ENCODE measurements at places on chromosomes 5 and 9.
A peak's percentile ranks its signal among the peaks of the same experiment; 100 is the strongest.

GRCh38 chr5:35229076-35230037 is 930 bp downstream of the PRLR start:
- no peak for DNase-seq

DNA sequence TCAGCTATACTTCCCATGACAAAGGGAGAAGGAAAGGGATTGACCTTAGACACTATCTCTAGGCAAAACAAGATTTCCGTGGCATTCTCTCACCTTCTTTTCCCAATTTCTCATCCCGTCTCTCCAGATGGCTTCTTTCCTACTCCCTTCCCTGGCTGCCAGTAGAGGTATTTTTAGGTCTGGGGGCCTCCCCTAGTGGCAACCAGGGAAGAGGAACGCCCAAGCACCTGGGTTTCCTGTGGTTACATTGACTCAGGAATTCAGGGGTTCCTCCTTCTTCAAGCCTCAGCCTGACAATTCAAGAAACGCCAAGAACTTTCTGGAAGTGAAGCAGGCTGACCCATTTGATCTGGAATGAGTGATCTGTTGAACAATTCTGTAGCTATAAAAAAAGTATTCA is 111.5 kb upstream of the OSMR start:
- no peak for DNase-seq

GRCh38 chr9:16688814-16689213 is 181.7 kb downstream of the BNC2 start:
- DNase-seq, result no peak

- DNase-seq, result no peak
These were observed 115.0 kb upstream of the CACNA1B start for GRCh38 chr9:137762414-137763061.

DNA sequence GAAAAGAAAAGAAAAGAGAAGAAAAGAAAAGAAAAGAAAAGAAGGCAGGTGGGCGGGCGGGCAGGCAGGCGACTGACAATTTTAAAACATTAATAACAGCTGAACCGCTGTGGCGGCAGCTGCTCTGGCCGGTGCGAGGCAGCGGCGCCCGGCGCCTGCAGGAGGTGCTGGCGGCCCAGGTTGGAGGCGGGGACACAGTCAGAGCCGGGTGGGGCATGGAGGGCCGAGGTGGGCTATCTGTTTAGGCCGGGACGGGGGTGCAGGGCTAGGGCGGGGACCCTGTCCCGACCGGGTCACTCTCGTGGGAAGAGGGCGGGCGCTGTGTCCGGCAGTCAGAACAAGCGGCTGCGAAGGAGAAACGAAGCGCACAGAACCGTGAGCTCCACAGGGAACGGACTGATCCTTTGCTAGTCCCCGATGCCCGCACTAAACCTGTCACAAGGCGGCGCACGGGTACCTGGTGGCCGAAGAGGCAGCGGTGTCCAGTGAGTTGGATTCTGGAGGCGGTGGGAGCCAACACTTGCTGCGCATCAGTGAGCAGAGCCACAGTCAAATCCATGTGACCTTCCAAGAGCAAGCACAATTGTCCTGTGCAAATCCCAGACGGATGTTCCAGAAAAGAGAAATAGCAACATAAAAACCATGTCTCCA is 13.6 kb upstream of the ALDOB start:
- peak; percentile 60 for DNase-seq

DNA sequence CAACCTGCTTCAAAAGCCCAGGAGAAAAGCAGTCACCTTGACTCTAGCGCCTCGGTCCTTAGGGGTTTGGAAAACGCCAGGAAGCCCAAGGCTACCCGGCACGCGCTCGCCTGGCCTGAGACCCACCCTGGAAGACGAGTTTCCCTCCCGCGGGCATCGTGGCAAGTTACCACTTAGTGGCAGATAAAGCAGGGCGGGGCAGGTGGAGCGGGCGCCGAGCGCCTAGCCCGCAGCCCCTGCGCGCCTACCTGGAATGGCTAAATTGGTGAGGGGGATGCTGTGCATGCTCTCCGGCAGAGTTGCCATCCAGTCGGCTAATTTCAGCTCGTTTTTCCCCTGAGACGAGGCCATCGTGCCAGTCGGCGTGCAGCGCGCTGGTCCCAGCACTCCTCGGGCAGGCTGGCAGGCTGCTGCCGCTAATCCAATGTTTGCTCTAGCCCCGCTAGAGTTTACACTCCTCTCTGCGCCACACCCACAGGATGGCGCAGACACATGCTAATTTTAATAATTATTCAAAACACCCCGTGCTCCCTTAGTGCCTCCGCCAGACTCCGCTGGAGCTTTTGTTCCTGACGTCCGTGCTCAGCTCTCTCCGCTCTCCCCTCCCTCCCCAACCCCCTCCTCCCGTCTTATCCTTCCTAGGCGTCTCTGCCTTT is at the start of gene PLCXD3:
TSS of gene PLCXD3 (minus strand) at position 426 of the 656 bp plus-strand sequence. CDS start at position 351, 75 bp downstream.
- no peak for DNase-seq

- no peak for DNase-seq
These were observed 10.7 kb downstream of the GAPT start for GRCh38 chr5:58501778-58502417.

DNA sequence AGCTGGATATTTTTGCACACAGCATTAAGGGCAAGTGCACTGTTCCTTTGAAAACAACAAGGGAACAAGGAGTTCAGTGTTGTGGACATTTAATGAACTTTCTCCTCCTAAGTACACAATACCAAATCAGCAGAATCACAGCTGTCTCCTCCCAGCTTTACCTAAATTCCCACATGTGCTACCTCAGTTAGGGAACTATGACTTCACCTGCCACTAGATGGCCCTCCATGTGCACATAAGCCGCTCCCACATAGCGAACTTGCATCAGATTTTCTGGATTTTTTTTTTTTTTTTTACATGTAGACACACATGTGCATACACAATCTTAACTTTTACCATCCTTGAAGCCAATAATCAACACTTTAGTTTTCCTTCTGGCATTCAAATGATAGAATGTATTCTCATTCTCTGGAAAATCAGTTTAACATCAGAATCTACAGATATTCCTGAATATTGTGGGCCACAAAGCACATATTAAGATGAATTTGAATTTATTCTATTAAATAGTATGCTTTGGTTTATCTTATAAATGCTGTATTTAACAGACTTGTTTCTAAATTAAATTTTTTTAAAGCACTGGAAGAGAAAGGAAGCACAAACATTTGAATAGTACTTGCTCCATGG is 123.6 kb downstream of the PALM2AKAP2 start:
- DNase-seq, result peak; percentile 57

- no peak for DNase-seq
These were observed 331.9 kb downstream of the SPOCK1 start for GRCh38 chr5:137167187-137167586.

DNA sequence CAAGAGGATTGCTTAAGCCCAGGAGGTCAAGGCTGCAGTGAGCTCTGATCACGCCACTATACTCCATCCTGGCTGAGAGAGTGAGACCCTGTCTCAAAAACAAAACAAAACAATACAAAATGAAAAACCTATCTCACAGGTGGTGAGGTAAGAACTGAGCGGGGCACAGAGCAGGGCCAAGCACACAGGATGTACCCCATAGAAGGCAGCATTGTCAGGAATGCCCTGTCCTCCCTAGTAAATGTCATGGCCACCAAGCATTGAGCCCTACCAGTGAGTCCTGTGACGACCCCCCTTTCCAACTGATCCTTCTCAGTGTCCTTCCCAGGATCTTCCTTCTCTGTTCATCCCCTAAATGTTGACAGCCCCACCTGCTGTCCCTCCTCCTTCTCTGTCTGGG is 44.6 kb upstream of the ALDH1B1 start:
- DNase-seq, result no peak

- DNase-seq, result no peak
These were observed 332.4 kb upstream of the EFNA5 start for GRCh38 chr5:108003178-108003577.

DNA sequence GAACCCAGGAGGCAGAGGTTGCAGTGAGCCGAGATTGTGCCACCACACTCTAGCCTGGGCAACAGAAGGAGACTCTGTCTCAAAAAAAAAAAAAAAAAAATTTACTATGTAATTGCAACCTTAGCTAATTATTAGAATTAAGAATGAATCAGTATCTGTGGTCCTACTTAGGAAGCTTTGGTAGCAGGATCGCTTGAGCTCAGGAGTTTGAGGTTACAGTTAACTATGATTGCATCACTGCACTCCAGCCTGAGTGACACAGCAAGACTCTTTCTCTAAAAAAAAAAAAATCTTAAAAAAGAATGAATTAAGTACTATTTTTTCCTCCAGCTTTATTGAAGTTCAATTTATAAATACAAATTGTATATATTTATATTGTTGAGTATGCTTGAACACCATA is 16.7 kb downstream of the NDUFAF2 start:
- DNase-seq, result no peak

GRCh38 chr9:33017283-33018041 is 7.6 kb upstream of the DNAJA1 start:
- DNase-seq, result no peak

DNA sequence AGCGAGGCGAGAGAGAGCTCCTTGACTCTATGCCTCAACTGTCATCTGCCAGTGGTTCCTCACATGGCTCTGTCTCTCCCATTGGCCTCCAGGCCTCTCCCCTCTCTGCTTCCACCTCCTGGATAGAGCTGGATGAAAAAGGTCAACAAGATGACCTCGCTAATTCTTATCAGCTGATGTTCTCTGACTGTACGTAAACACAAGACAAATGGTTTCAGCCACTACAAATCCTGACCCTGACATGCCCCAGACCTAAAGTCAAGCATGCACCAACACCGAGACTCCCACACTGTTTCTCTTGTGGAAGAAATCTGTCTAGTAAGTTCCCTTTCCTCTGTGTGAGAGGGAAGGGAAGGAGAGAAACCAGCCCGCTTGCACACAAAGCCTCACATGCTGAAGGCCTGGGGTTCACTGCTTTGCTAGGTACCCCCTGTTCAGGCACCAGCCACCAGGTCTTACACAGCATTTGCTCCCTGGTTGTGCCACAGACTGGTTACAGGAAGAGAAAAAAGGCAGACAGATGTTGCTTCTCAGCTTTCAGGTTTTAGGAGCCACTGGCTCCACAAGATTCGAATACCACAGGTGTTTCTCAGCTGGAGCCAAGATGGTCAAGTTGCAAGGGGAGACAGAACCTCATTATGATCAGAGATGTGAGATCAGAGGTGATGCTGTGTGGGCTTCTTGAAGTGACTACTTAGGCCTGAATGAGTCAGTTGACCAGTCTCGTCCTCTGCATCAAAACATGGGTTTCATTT is 592.5 kb downstream of the CCDC171 start:
- no peak for DNase-seq

GRCh38 chr5:179262126-179262920 is 82.9 kb downstream of the ADAMTS2 start:
- DNase-seq, result no peak

GRCh38 chr5:178429156-178429468 is 161.1 kb downstream of the COL23A1 start:
- no peak for DNase-seq

GRCh38 chr5:10857338-10857733 is 96.3 kb upstream of the DAP start:
- DNase-seq, result no peak

GRCh38 chr9:35790385-35791296 is 750 bp upstream of the NPR2 start:
- peak; percentile 40 for DNase-seq

DNA sequence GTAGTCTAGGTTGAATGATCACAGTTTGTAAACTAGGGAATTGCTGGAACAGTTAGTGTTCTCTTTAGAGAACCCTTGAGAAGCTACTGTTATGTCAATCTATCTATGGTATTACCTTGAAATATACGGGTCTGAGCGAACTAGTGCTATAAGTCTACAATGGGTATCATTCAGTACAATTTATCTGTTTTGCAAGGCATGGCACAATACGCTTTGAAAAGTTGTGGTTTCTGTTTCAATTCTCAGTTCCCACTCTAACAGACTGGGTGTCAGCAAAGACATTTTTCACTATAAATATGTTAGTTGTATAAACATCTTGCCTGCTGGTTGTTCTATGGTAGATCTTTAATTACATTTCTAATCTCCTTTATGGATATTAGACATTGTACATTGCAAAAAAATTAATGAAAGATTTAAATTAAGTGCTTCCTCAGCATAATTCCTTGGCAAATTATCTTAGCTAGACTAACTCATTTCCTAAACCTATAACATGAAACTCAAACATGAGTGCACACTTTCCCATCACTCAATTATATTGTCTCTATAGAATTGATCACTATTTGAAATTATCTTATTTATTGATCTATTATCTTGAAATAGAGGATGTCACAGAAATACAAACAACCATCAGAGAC is 24.9 kb upstream of the SLCO6A1 start:
- no peak for DNase-seq

DNA sequence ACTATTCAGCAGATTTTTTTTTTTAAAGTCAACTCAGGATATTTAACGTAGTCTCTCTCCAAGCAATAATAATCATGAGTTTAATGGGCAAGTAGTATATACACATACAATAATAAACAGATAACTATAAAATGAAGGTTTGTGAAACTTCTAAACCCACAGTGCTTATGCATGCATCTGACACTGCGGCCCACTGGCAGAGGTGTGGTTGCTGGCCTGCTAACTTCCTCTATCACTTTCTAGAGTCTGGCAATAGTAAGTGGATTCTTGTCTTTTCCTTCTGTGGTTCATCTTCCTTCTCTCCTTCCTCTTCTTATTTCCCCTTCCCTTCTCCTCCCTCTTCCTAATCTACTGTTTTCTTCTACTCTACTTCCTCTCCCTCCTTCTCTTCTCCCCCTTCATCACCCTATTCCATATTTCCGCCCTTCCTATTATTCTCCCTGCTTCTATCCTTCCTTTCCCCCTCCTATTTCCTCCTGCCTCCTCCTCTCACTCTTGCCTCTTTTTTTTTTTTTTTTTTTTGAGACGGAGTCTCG is 18.6 kb upstream of the AGXT2 start:
- DNase-seq, result peak; percentile 2

DNA sequence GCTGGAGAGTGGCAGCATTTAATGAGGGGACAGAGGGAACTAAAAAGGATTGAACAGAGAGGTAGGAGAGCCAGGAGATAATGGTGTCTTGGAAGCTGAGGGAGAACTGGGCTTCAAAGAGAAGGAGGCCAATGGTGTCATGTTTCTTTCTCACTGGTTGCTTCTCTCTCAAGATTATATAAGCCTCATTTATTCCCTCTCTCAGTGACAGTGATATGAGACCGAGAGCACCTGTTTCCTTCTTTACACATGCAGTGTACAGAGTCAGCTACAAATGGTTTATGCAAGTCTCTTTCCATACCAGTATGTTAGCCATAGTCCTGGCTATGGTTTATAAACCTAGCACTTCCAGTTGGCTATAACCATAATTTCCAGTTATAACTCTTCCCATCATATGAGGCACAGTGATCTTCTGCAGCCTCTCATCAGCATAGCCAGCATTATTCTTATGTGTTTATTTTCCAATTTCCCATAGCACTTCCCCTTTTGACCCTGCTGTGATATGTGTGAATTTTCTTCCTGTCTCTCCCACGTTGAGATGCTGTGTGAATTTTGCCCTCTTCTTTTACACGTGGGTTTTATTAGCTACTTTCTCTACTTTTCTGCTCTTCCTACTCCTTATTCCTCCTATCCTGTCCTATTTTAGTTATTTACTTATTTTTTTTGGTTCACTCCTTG is 71.2 kb downstream of the UNC13B start:
- no peak for DNase-seq

All from CD4-positive, alpha-beta T cell (primary cell).